Stimulated activated CD8-positive, alpha-beta memory T cell treated with anti-CD3 and anti-CD28 coated beads, Interleukin-7, amount 100 ng/mL, for 1 hour (primary cell): ENCODE measurements at places on chromosomes 4 and X.

DNA sequence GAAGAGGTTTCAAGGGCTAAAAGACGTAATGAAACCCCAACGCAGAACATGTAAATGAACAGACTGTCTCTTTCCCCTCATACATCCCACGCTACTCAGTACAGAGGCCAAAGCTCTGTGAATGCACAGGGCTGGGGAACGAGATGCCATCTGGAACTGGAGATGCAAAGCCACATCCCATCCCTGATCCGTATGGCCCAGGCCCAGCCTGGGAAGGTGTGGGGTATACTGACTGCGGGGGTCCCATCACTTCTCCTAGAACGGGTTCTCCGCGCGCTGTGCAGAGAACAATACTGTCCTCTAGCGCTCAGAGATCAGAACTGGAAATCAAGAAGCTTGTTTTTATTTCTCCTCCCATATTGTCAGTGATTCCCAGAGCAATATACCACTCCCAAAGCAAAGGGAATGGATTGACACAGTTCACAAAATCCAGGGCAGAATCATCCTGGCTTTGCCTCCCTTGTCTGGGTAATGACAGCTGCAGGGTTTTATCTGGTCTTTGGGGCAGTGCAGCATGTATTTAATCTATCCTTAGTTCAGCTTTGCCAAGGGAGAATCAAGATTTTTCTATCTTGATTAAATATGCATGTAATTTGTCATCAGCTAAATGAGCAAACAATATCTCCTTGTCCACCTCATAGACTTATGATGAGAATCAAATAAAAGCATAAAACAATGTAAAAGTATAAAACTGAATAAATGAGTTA is 47.3 kb upstream of the TLR3 start:
- no peak for DNase-seq

- DNase-seq = no peak
Observed at GRCh38 chr4:187193141-187193540, 469.5 kb upstream of the FAT1 start.

- DNase-seq = no peak
Observed at GRCh38 chr4:81971637-81972381, 402.0 kb downstream of the HNRNPD start.

DNA sequence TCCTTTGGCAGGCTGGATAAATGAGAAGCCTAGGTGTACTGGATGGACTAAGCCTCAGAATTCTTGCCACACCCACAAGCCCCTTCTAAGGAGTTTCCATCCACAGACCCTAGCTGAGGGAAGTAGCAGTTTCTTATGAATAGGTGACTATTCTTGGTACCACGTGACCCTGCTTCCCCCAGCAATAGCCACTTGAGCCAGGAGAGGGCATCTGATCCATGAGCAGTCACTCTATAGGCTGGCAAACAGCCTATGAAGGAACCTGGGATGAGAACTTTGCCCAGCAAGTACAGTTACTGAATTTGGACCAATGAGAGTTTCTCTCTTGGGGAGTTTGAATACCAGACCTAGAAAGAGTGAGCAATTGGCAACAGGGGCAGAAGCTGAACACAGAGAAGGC is 84.0 kb downstream of the RTL9 start:
- no peak for DNase-seq

DNA sequence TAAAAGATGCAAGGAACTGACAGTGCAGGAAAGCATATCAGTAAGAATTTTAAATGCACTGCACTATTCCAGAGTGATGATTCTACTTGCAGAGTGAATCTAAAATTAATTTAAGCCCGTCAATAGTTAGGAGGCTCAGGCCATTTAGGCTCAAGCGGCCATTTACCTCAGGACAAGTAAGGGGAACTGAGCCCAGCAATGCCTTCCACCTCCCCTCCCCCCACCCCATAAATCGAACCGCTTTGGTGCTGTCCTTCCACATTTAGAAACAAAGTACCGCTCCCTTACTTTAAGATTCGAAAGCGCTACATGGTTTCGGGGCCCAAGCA is 665 bp downstream of the RBM41 start:
- no peak for DNase-seq

GRCh38 chr4:166315721-166316467 is 442.9 kb downstream of the TLL1 start:
- DNase-seq = no peak

DNA sequence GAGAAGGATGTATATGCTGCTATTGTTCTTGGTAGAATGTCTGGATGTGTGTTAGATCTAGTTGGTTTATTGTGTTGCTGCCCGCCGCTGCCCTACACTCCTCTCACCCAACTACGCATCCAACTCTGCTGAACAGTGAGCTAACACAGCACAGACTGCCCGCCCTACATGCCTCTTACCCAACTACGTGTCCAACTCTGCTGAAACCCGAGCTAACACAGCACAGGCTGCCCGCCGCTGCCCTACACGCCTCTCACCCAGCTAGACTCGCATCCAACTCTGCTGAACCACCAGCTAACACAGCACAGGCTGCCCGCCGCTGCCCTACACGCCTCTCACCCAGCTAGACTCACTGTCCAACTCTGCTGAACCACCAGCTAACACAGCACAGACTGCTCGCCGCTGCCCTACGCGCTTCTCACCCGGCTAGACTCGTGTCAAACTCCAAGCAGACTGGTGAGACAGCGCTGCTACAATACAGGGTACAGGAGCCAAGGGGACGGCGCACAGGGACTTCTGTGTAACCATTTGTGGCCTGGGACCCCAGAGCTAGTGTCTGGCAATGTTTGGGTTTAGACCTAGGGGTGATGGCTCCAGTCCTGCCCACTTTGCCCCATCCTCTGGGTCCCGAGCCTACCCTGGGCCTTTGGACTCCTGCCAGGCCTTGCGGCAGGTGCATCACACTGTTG is 11.6 kb upstream of the CTBP1 start:
- DNase-seq = no peak

- DNase-seq = no peak
Observed at GRCh38 chrX:9912351-9913145, 54.6 kb upstream of the CLDN34 start.

GRCh38 chr4:63460075-63460474 is 949.2 kb downstream of the TECRL start:
- DNase-seq = no peak

- no peak for DNase-seq
Observed at GRCh38 chr4:141713185-141713584, 76.8 kb downstream of the IL15 start.

GRCh38 chr4:88442689-88443191 is 14.2 kb upstream of the HERC5 start:
- no peak for DNase-seq

DNA sequence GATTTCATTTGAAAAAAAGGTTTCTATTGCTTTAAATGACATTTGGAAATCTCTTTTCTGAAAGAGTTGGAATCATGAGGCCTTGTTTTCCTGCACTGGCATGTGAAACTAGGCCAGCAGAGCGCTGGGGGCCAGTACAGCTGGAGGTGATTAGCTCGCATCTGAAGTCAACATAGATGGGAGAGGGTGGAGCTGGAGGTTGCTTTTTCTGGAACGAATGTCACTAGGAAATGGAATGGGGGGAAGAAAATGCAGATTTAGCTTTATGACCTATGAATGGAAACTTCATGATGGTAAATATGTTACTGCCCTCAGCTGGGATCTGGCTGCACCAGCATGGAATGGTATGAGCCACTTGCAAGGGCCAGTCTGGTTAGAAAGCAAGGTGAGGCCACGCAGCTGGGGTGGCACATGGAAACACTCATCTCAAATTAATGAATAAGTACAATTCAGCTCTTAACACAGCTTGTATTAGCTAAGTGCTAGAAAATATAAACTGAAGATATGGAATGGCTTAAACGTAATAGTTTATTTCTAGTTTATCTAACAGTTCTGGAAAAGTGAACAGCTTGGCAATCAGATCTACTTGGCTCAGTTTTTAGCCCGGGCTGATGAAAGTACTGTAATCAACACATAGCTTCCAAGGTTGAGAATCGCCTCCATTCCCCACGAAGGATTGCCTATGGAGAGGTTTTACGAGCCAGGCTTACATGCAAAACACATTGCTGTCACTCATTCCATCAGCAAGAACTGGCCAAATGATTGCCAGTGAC is 32.5 kb downstream of the SLC10A6 start:
- DNase-seq = no peak

DNA sequence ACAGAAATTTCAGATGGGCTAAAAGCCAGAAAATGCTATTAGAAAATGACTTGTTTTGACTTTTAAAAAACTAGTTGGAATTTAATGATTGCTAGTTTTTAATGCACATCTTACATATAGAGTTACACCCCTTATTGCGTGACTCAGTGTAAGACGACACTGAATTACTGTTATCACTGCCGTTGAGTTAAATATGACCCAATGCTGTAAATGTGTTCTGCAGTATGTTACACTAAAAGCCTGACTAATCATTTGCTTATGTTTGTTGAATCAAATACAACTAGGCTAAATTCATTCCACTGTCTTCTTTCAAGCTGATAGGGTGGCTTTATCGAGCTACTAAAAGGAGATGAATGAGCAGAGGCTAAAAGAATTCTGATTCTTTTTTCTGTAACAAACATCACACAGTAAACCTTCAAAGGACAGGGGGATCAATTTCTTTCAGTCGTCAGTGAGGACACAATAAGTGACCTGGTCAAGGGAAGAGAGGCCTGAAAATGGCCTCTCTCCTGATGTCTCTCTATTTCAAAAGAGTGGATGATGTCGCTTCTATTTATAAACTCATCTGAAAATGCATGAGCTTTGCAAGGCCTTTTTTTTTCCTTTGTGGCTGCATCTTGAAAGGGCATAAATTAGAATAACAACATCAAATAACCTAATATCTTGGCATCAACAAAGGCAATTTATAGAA is 142.2 kb upstream of the KCNIP4 start:
- DNase-seq = no peak

DNA sequence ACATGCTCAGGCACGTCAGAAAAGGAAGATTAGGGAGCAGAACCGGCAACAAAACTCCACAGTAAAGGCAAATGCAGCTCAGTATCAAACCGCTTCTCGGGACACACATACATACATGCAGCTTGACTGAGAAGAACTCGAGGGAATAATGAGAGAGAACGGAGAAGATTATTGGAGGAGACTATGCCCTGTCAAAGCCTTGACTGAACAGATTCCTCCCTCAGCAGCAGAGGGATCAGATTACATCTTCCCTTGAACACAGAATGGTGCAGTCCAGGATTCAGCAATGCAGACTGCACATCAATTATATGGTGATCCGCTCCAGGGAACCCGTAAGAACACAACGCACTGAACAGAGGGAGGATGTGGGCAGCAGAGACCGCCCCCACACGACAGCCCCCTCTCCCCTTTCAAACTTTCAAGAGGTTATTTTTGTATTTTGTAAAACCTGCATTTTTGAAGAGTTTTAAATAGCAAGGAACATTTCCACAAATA is 183.2 kb downstream of the FBXW7 start:
- DNase-seq = no peak

DNA sequence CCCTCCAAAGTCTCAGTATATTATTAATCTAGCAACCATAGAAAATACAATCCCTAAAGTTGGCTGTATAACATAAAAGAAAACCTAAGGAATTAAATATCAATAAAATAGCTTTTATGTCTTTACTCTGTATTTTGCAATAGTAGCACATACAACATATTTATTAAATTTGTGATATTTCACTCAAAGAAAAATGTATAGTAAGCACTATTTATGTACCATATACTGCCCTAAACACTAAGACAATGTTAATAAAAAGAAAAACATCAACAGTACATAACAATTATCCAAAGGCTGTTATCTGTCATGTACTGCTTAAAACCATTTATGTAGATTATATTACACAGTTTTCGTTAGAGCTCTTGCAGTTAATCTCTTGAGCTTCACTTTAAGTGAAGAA is 834.5 kb upstream of the INTU start:
- no peak for DNase-seq

DNA sequence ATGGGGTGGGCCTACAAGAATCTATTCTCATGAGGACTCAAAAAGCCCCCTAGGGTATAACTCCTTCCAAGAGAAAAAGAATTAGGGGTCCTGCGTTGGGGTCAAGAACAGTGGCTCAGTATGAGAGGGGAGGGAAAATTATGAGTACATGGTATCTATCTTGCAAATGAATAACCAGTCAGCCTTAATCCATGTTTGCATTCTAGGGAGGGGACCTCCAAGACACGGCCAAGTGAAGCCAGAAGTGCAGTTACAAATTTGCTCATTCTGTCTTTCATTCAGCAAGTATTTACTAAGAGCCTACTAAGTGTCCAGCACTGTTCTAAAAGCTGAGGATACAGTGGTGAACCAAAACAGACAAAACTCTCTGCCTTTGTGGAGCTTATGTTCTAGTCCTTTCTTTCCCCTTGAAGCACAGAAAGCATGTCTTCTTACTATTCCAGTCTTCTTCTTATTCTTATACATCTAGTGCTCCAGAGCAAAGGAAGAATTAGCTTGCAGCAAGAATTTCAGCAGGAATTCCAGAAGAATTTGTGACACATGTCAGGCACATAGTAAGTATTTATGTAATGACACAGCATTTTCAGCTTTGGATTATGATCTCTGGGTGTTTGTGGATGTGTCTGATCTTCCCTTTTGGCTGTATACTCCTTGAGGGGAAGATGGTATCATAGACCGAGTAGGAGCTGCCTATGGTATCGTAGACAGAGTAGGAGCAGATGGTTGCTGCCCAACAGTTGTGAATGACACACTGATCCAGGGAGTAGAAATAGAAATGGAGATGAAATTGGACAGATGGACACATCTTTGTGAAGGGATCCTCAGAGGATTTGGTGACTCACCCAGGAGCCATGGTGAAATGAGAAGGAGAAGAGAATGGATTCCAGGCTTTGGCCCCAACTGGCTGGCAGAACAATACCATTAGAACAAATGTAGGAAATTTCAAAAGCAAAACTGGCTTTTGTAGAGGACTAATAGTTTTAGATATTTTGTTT is 75.9 kb downstream of the COQ2 start:
- no peak for DNase-seq

DNA sequence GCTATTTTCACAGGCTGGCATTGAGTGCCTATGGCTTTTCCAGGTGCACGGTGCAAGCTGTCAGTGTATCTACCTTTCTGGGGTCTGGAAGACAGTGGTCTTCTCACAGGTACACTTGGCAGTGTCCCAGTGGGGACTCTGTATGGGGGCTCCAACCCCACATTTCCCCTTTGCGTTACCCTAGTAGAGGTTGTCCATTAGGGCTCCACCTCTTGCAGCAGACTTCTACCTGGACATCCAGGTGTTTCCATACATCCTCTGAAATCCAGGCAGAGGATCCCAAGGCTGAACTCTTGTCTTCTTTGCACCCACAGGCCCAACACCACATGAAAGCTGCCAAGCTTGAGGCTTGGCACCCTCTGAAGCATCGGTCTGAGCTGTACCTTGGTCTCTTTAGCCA is 735.7 kb upstream of the INTU start:
- DNase-seq = no peak

GRCh38 chrX:19829814-19830213 is 57.6 kb downstream of the SH3KBP1 start:
- no peak for DNase-seq

- no peak for DNase-seq
Observed at GRCh38 chr4:83276299-83277040, 8.1 kb downstream of the COQ2 start.

- DNase-seq = no peak
Observed at GRCh38 chr4:84578540-84579402, 4.2 kb upstream of the CDS1 start.

GRCh38 chrX:111850975-111851374 is 25.0 kb upstream of the TRPC5OS start:
- no peak for DNase-seq
